Activated T-cell treated with anti-CD3 and anti-CD28 coated beads, Interleukin-2, amount 50 U/mL, for 4 hours (primary cell): ENCODE measurements at places on chromosomes 6 and 20.

DNA sequence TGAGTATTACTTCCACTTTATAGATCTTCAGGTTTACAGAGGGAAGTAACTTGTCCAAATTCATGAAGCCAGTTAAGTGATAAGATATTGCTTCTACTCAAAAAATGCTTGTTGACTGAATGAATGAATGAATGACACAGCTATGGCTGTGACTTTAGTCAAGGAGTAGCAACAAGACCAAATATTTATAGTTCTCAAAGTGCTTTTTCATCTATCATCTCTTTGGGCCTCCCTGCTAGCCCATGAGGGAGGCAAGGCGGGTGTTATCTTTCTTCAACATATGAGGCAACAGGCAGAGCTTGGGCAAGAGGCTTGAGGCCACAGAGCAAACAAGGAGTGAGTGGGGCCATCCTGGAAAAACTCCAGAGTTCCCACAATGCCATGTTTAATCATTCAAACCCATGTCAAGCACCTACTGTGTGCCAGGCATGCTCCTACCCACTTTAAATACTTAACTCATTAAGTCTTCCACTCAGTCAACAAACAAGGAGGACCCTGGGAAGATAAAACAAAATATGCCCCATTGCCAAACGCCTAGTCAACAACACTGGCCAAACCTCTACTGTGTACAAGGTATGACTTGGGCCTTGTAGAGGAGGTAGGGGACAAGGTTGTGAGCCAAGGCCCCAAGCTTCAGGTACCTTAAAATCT, 15.9 kb downstream of the BCL2L1 start:
- no peak for DNase-seq

- no peak for DNase-seq
Measured at GRCh38 chr20:35006009-35006408, 50.3 kb downstream of the MYH7B start.

GRCh38 chr20:53487461-53488200, 106.0 kb downstream of the ZNF217 start:
- DNase-seq: no peak

DNA sequence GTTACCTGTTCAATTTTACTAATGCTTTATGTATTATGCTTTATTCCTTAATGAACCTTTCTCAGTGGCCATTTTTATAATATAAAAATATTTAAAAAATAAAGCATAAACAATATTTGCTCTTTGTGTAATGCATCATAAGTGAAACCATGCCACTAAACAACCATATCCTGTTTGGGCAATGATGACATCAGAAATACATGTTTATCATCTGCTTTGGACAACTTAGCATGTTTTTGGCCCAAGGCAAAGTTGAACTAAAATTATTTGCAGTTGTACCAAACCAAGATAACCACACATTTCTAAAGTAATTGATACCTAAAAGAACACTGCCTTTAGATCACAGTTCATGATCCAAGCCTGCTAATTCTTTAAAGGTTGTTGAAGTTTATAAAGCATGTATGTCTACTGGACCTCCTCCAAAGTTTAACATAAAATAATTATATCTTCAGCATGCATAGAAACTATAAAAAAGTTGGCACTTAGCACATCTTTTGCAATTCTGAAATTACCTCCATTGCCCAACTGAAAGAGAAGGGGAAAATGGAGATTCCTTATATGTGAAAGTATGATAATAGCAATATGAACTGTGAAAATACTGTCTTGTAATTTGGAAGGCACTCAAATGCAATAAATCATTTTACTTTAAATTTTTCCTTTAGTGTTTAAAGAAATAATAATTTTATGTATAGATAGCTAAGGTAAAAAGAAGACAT, 325.6 kb upstream of the RUNX2 start:
- no peak for DNase-seq

DNA sequence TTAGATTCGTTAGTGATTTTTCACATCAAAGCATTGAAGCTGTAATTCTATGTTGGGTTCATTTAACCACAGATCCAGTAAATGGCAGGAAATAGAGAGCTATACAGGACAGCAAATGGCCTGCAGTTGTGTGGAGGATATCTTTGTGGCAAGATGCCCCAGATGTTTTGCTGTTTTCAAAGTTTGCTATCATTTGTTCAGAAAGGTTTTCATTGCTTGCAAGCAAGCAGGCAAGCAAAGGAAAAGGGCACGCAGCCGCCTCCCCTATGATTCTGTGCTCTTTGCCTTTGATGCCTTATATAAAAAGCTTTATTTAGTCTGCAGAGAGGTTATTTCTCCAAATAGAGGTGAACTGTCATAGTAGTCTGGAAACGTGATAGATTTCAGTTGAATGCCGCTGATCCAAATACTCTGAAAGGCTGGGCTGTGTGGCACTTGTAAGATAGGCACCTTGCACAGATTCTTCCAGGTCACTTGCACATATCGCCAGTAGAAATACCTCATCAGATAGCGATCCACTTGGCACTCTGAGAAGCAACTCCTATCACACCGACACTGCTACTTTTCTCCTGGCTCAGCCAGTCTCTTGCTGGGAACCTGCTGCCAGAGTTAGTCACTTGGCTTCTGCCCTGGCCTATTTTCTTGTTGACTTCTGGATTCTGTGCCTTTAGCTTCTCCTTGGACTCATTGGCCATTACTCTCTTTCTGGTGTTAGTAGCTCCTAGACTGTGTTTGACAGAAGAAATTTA, 66.4 kb downstream of the UTRN start:
- no peak for DNase-seq

GRCh38 chr6:137869549-137870307, 2.7 kb downstream of the TNFAIP3 start:
- no peak for DNase-seq

- no peak for DNase-seq
Measured at GRCh38 chr20:32482442-32483261, 102.5 kb downstream of the NOL4L start.

DNA sequence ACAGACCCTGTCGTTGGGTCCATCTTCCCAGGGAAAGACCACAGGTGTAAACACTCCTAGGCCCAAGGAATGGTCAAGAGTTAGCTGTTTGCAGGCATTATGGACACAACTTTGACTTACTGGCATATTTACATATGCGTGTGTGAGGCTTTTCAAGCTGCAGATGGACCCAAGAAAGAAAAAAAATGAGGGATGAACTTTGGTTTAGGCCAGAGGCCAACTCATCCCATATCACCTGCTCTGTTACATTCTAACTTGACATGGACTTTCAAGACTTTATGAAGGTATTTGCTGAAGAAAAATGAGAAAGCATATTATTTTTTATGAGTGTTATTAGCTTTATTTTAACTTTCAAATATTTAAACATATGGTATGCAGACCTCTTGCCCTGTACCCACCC, 6.9 kb downstream of the COL19A1 start:
- DNase-seq: no peak

GRCh38 chr6:132368916-132369481, 32.3 kb downstream of the MOXD1 start:
- no peak for DNase-seq

DNA sequence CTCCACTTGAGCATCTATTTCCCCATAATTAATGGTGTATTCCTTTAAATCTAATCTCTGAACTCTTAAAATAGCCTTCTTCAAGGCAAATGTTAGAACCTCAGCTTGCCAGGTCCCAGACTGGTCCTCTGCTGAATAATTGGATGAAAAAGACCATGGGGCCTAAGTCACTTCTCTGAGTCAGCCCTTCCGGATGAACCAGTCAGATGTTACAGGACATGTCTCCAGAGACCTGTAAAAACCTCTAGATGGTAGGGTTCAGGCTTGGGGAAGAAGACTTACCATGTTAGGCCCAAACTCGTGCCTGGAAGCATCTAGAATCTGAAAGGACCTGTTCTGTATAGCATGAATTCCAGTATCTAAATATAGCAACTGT, 97.3 kb downstream of the CDKAL1 start:
- DNase-seq: no peak

GRCh38 chr6:101429270-101429669, 35.8 kb downstream of the GRIK2 start:
- DNase-seq: no peak

GRCh38 chr6:149060985-149061760, 256.3 kb upstream of the TAB2 start:
- DNase-seq: no peak

DNA sequence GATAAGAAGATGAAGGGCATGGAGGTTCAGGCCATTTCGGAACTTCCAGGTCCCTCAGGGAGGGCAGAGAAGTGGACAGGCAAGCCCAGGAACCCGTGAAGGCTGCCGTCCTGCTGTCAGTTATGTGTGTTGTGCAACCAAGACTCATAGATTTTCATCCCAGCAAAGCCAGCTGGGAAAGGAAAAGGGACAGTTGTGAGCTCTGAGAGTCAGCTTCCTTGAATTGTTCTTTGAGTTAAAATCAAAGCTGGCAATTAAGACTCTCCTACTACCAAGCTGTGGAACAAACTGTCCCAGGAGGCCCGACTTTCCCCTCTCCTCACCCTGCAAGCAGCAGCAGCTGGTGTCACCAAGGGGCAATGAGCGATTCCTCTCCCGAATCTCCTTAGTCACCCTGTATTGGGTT, 46.3 kb upstream of the IYD start:
- no peak for DNase-seq

DNA sequence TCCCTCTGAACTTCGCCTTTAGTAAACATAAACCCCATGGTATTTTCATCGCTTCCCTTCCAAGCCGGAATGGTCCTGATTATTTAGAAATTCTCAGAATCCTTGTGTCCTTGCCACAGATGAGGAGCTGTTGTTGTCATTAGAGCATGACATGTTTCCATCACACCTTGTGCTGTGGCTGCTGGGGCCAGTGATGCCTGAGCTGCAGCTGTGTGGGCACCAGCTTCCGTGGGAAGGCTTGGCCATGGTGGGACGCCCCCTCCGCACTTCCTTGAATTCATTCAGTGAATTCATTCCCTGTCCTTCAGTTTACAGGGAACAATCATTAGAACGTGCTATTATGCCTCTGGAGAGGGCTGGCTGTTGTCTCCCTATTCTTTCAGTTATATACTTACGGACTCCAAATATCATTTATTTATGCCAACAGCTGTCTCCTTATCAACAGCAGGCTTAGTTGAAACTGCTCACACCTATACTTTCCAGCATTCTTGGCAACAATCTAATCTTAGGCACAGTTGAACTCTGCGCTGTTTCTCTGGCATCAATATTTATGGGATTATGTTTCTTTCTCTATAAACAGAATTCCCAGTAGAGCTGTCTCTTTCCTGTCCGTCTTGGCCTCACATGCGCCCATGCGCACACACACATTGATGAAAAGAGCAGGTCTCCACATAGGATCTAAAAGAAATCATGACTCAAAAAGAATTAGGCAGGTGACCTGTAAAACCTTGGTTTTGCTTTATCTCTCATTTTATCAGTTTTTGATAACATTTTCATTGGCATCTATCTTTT, 9.0 kb downstream of the ADGRF1 start:
- DNase-seq: no peak

DNA sequence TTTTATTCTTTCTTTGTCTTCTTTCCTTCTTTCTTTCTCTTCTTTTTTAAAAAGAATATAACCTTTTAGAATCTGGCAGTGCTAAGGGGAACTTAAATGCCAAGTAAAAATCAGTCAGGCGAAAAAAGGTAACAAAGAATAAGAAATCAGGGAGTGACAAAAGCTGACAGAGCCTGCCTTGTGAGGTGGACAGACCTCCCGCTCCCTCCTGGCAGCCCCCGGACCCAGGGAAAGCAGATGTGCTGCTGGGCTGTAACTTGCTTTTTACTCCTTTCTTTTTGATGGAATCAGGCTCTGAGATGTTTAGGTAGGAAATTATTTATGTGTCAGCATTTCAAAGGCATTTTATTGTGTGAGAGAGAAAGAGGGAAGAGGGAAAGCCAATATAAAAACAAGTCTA, 95.5 kb upstream of the TRAF3IP2 start:
- no peak for DNase-seq

- no peak for DNase-seq
Measured at GRCh38 chr6:102749210-102749971, 1355.9 kb downstream of the GRIK2 start.
